ENCODE measurements at places on chromosomes 7 and 10.

DNA sequence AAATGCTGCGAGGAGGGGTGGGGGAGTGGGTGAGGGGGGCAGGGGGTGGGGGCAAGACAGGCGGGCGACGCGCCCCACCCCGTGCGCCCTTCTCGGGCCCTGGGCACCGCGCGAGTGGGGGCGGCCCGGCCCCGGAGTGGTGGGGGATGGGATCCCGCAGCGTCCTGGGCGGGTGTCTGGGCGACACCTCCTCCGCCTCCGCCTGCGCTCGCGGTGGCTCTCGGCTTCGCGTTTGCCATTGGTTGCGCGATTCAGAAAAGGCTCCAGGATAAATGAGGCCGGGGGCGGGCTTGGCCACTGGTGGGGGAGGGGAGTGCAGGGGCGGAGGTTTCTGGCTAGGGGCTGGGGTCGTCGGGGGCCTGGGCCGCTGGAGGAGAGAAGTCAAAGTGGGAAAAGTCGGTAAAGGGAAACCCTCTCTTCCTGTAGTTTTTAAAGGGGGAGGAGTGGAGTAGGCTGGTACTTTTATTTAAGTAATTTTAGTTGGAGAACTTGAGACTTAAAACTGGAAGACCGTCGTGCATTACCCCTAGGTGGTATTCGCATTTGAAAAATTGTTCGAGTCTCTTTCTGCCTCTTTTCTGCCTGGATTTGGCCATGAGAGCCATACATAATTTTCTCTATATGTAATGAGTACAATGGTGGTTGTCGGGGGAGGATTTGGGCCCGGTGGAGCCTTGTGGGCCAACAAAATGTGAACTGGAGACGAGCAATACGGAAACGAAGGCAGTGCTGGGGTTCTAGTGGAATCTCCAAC lies 992 bp upstream of the IGF2BP3 start:
- peak; percentile 67 for DNase-seq

DNA sequence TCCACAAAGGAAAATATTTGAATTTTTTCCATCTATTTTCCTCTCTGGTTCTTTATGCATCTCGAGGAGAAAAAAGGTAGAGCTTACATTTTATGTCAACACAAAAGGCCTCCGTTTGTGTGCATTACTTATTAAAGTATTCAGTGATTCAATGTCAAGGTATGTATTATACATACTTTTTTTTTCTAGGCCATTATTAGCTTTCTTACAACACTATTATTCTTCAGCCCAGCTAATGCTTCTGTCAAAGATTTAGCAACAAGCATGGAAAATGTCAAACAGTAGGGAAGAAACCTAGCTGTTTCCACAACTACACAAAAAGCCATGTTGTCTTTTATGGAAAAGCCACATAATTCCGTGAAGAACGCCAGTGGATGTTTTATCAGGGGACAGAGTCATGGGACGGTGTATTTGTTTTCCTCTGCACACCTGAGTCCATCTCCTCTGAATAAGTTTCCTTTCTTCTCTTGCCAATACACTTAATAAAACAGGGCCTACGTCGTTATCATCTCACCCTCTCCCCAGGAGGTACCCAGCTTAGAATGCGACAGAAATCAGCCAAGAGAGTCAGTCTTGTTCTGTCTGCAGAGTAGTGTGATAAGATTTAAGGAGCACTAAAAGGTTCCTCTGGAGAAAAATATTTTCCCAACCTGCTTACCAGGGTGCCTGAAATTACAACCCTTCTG lies 209.7 kb upstream of the AUTS2 start:
- DNase-seq = no peak

GRCh38 chr7:23473844-23474093 lies 3.5 kb upstream of the IGF2BP3 start:
- no peak for DNase-seq

- no peak for DNase-seq
Observed at GRCh38 chr7:124085179-124085578, 52.3 kb upstream of the TMEM229A start.

- no peak for DNase-seq
Observed at GRCh38 chr10:11646450-11646849, 35.0 kb upstream of the USP6NL start.

DNA sequence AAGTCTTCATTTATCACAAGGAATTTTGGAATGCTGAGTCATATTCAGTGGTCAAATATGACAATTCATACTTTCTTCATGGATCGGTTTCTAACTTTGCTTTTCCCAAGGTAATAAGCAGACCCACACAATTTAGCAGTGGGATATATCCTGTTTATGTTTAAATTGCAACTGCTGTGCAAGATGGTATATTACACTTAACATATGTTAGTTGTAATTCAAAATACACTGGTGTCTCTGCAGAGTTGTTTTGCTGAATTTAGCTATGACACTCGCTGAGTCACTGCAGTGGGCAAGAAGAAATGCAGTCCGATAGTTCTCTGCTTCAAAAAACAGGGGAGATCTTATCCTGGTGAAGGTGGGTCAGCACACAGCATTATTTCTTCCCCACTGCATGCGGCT lies 194.8 kb upstream of the PTN start:
- DNase-seq = no peak

GRCh38 chr10:34670081-34670480 lies 145.0 kb downstream of the PARD3 start:
- no peak for DNase-seq

DNA sequence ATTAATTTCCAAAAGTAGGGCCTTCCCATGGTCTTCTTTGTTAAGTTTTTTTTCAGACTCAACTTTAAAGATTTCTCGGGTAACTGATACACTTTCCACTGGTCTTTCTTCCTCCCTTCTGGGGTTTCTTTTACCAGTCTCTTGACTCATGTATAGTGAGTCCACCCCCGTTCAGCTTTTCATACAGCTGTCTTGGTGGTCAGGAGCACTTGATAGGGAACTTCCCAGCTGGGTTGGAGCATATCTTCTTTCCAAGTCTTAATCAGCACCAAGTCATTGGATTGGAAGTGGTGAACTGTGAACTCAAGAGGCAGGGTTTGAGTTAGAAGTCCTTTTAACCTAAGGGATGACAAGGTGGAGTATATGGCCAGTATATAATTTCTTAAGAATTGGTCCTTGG lies 29.2 kb upstream of the ELOVL3 start:
- DNase-seq = no peak

DNA sequence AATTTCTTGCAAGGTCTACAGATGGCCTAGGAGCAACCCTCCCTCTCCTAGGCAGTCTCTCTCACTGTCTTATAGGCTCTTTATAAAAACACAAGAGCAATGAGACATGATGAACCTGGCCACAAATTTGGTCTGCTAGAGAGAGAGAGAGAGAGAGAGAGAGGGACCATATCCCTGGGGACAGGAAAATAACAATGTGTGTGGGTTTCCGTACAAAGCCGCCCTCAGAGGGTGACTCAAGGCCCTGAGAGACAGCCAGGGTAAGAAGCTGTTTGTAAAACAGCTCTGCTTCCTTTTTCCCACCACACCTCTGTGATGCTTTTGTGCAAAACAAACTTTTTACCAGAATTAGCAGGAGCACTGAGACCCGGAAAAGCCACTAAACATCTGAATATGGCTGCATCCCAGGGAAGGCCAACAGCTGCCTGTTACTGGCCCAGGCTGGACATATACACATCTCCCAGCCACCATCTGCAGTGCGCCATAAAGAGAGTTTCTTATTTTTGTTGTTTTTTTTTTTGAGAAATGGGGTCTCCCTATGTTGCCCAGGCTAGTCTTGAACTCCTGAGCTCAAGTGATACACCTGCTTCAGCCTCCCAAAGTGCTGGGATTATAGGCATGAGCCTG lies 18.4 kb downstream of the GIMAP5 start:
- peak; percentile 55 for DNase-seq

- no peak for DNase-seq
Observed at GRCh38 chr10:61464461-61465170, 11.4 kb upstream of the TMEM26 start.

DNA sequence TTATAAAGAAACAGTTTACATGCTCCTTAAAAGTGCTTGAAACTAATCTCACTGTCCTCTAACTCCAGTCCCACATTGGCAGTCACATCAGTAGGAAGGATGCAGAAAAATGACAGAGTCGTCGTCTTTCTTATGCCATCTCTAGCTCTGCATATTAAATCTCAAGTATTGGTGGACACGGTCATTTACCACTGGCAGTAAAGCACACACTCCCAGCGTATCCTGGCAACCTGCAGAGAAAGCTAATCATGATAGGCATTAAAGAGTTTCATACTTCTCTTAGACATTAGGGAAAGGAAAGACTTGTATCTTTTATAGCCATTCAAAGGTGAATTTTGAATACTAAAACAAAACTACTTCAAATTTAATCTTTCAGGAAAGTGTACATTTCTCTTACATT lies 202.0 kb upstream of the COBL start:
- no peak for DNase-seq

DNA sequence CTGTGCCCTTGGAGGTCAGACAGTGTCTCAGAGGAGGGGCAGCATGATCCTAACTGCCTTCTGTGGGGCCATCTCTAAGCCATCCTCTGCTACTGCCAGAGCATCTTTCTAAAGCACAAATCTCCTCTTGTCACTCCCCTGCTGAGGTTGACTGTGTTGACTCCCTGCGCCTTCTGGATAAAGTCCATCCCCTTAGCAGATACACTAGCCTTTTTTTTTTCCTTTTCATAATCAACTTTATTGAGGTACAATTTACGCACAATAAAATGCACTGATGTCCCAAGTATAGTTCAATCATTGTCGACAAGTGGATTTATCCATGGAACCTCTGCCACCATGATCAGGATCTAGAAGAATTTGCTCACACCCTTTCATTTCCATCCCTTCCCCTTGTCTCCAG lies 150.1 kb downstream of the SPAG6 start:
- DNase-seq = no peak

GRCh38 chr10:102752934-102753664 lies 9.4 kb downstream of the WBP1L start:
- DNase-seq = no peak

DNA sequence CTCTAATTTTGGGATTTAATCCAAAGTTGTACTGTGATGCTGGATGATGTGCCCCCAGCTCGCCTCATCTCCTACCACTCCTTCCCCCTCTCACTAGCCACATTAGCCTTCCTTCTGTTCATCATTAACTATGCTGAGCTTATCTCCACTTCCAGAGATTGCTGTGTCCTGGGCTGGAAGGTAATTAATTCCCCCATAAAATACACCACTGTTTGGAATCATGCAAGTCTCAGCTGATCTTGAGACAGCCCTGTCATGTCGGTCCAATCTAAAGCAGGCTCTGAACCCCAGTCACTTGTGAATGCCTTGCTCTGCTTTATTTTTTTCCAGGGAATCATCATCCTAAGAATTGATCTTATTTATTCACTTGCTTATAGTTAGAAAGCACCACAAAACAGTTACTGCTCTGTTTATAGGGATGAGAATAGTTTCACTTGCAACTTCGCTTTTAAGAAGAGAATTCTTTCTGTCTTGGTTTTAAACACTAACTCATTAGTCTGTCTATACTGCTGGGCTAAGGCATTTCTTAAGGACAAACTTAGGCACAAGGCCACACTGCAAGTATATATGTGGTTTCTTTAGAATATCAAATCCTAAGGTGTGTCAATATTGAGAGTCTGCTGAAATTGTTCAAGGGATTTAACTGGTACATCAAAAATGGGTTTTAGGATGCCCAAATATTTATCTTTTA lies 341.1 kb upstream of the SEMA3A start:
- DNase-seq = no peak

DNA sequence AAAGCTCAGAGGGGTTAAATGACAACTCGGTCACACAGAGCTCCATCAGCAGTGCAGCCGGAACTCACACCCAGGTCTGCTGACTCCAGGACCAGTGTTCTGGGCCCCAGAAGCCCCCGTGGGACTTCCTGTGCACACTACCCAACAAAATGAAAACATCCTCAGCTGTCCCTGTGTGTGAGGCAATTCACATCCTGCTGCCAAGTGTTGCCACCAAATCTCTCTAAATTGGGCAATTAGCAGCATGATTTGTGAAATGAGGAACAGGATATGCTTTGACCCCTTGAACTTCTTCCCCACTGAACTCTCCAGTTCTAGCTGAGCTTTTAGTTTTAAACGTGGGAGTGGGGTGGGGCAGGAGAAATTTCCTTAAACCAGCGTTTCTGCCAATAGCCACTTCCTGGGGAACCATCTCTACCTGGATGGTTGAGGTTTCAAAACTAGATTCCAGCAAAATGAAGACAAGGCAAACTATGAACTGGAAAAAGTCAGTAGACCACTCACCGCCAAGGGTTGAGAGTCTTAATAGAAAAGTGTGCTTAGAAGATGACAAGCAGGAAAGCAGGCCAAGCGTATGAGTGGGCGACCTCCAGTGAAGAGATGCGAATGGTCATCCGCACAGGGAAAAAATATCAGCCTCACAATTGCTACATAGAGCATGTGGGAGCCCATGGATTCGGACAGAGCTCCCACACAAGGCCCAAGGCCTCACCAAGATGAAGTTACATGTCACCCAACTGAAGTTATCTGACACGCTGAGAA lies 51.9 kb upstream of the CHST15 start:
- no peak for DNase-seq

DNA sequence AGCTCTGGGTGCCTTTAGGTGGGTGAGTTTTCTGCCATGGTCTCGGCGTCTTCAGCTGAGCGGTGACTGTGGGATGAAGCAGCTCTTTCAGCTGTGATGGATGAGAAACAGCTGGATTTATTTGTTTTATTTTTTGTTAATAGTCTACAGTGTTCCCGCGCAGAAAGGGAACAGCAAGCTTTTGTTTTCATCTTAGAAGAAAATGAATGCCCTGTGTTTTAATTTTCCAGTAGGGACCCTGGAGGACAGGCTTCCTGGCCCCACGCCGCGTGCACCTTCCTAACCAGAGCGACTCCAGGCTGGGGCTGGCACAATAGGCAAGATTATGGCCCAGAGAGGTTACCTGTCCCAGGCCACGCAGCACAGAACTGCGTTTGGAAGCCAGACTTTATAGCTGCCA lies 57.6 kb downstream of the GTF2IRD1 start:
- DNase-seq = no peak

DNA sequence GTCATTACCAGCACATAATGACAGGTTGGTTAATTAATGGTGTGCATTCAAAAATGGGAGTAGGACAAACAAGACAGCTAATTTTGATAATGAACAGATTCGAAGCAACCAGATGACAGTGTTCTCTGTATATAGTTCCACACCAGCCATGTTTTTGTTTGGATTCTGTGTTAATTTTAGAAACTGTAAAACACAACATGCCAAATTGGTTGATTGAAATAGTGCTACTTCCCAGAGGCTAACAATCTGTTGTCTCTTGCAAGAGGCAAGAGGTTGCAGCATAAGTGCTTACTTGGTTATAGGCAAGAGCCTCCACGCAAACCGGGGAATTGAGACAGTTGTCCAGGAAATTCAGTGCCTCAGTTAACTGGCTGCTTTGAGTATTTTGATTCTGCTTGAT lies 170.2 kb upstream of the HABP2 start:
- DNase-seq = no peak

GRCh38 chr10:28678687-28679457 lies 1.6 kb downstream of the BAMBI start:
- no peak for DNase-seq

DNA sequence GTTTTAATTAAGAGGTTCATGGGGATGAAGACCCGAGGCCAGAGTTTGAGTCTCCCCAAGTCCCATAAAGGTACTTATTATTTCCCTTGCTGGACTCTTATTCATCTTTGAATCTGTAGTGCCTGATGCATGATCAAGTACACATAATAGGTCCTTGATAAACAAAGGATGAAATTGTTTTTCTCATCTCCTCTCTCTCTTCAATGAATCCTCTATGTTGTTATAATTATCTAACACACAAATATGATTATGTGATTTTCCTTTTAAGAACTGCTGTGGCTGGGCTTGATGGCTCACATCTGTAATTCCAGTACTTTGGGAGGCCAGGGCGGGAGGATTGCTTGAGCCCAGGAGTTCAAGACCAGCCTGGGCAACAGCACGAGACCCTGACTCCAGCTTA lies 117.7 kb downstream of the BAMBI start:
- DNase-seq = no peak
